Peyer's patch (tissue), 4 donors: ENCODE measurements at places on chromosomes 1 and 21. TPM values are rescaled to one million over a fixed set of nuclear protein-coding genes. Genes with fewer than 3 reads are reported as not detected.

The LAMC1 gene
- 115 TPM for total RNA-seq

The DIPK1A gene
- 7.5 TPM for total RNA-seq

The CELA3B gene
- total RNA-seq = not detected

The FCRL5 gene
- 1.2 TPM for total RNA-seq

The ITLN2 gene
- total RNA-seq = 62.0 TPM

The OR10J1 gene
- total RNA-seq = not detected

The HUNK gene
- 1.8 TPM for total RNA-seq

The SIPA1L2 gene
- 38.9 TPM for total RNA-seq

The FMOD gene
- 10.5 TPM for total RNA-seq

The SLAMF7 gene
- total RNA-seq = 2.6 TPM

The GSTM3 gene
- total RNA-seq = 16.6 TPM

The TNFRSF18 gene
- 3.2 TPM for total RNA-seq

GRCh38 chr21:30206551-30207251 lies 9.2 kb downstream of the CLDN8 start:
- no peak for DNase-seq

GRCh38 chr1:174956976-174957375 lies 42.8 kb upstream of the CACYBP start:
- no peak for DNase-seq

GRCh38 chr1:46576596-46576995 lies 25.1 kb upstream of the KNCN start:
- no peak for DNase-seq

DNA sequence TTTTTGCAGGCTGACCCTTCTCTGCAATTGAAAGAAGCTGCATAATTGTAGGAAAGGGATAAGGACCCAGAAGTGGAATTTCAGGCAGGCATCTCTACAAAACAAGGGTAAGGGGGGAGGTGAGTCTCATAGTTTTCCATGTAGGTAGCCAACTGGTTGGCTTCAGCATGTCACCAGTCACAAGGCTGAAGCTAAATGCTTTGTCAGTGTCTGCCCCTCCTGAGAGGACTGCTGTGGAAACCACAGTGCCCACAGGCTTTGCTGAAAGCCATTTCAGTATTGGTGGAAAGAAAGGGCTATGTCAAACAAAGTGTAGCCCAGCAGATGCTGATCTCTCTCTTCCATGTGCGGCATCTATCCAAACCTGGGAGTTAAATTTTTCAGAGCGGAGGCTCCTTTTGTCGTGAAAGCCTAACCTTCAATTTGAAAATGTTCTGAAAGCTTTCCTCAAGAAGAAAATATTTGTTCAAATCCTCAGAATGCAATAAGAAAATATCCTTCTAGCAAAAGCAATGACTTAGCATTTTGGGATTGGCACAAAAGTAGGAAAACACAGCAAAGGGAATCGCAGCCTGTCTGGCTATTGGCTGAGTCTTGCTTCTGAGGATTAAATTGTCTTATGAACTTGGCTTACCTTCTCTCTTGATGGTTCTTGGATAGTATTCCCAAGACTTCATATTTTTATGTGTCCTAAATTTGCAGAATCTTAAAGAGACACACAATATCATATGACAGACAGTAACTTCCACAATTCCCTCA lies 591.7 kb downstream of the PLPP3 start:
- DNase-seq = no peak

GRCh38 chr1:71196685-71197084 lies 115.8 kb upstream of the ZRANB2 start:
- DNase-seq = no peak

DNA sequence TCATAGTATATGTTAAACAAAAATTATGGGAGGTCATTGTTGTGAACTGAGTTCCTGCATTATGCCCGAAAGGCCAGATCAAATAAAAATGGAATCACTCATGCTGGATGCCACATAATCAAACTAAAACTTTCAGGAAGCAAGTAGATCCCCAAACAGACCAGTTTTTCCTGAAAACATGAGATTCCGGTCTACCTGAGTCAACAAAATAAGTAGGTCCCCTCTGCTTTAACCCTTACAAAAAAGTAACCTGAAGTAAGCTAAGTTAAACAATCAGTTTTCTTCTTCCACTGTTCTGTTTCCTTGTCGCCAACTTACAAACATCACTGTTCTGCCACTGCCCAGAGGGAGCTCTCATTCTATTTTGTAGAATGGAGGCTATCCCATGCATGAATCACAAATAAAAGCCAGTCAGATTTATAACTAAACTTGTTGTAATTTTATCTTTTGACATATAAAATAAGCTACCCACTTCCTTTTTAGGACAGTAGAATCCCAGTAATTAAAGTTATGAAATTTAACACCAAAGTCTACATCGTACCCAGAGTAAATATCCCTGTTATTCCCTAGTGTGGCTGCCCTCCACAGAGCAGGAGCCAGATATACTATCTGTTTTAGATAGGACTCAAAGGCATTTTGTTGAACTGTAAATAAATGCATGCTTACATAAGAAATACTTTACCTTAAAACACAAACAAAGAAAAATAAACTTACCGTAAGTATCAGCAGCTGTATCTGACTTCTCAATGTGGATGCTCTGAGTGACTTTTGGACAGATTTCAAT lies 149.4 kb downstream of the TIAM1 start:
- no peak for DNase-seq

DNA sequence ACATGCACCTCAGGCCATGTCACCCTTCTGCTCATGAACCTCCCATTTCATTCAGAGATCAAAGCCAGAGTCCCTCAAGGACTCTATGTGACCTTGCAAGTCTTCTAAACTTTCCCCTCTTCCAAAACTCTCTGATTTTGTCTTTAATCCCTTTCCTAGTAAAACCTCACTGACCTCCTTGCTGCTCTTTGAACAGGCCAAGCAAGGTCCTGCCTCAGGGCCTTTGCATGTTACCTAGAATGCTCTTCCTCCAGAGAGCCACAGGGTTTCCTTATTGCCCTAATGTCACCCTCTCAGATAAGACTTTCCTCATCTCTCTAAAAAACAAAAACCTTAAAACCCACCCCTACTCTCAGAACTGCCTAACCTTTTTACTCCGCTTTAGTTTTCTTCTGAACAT lies 26.6 kb downstream of the IL23R start:
- DNase-seq = no peak

GRCh38 chr1:115829023-115829674 lies 11.8 kb downstream of the NHLH2 start:
- DNase-seq = no peak

DNA sequence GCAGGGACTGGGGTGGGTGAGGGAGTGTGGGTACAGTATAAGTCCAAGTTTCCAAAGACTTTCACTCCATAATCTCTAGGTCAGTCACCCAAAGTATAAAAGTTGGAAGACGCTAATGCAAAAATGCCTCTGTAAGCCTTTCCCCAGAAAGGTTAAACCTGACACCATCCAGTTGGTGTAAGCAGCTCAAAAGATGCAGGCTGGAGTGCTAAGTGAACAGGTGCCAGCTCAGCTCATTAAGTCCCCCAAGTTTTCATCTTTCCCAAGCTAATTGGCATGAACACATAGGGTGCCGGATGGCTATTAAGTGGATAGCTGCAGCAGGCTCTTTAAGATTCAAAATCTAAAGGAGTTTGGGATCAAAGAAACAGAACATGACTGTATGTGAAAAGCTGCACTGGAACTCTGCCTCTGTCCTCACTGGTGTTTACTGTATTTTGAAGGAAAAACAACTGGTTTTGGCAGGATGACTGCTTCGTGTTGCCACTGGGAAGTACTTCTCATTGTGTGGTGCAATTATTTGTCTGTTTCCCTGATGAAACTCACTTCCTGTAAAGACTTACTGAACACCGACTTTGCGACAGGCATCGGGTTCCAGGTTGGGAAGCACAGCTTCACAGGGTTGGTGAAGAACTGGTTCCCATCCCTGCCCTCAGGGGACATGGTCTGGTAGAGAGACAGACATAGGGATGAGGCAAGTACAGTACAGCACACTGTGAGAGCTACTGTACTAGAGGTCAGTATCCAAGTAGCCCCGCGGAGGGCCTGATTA lies 152.7 kb downstream of the DAB1 start:
- DNase-seq = no peak

- DNase-seq = no peak
These were observed 354.1 kb downstream of the SMYD3 start for GRCh38 chr1:246152986-246153431.

- DNase-seq = no peak
These were observed 42.6 kb upstream of the PIGV start for GRCh38 chr1:26745191-26745590.

GRCh38 chr1:221419513-221420095 lies 322.3 kb downstream of the DUSP10 start:
- no peak for DNase-seq

GRCh38 chr1:40750451-40750908 lies 33.1 kb upstream of the KCNQ4 start:
- DNase-seq = no peak

DNA sequence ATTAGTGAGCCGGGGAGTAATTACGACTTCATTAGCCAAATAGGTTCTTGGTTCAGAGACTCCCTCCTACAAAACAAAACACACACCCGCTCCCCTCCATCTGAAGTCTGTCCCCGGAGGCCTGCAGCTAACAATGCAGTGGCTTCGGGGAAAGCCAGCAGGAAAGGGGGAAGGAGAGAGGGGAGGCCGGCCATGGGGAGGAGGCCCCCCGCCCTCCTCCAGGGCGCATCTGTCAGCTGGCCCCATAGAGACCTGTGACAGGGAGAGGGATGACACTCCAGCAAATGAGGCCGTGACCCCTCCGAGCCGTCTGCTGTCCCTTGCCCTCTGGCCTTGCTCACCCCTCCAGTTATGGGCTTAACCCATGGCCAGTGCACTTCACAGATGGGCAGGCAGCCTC lies 12.1 kb upstream of the CNTN2 start:
- DNase-seq = no peak

GRCh38 chr1:211735208-211736170 lies 60.1 kb upstream of the NEK2 start:
- DNase-seq = peak; percentile 74

DNA sequence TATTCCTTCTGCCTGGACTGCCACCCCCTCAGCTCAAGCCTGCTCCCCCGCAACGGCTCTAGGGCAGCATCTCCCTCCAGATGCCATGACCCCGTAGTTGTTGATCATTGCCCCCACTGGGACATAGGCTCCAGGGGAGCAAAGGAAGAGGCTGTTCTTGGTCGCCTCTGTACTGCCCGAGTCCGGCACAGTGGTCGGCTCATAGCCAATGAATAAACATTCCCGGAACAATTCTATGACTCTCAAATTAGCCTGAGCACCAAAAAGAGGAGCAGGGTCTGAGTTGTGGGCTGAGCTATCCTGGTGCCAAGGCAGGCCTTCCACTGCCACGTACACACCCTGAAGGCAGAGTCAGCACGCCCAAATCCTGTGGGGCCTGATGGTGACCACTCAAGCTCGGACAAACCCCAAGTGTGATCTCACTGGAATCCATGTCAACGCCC lies 33.1 kb downstream of the CAPZB start:
- DNase-seq = no peak

- no peak for DNase-seq
These were observed 3.6 kb upstream of the INAVA start for GRCh38 chr1:200890818-200891773.

GRCh38 chr1:26858891-26859640 lies 3.9 kb upstream of the SFN start:
- no peak for DNase-seq

GRCh38 chr21:25191141-25191540 lies 416.1 kb downstream of the MRPL39 start:
- DNase-seq = no peak

DNA sequence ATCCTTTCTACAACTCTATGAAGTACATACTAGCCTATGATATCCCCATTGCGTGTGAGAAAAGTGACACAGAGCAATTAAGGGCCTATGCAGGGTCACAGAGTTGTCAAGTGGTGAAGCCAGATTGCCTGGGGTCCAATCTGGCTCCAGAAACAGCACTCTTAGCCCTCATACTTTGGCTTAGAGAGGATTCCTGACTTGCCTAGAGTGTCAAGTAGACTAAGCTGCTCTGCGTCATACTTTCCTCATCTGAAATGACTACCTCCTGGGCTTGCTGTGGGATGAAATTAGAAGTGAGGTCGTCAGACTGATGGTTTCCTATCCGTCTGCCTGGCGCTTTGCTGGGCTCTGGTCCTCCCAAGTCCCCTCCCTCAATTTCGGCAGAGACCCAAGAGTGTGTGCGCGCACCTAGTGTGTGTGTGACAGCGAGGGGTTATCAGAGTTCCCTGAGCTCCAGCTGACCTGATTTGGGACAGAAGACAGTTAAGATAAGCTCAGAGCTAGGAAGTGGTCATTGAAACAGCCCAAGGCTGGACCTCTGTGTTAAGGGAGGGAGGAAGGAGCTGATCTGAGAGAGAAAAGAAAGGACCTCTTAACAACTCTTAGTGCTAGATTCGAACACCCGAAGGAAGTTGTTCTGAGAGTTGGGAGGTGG lies 5.4 kb upstream of the NUAK2 start:
- DNase-seq = no peak

GRCh38 chr1:200850554-200850953 lies 22.2 kb upstream of the GPR25 start:
- DNase-seq = no peak

- DNase-seq = no peak
These were observed 20.2 kb upstream of the PLEKHG5 start for GRCh38 chr1:6511561-6512244.

- no peak for DNase-seq
These were observed 10.6 kb upstream of the GCLM start for GRCh38 chr1:93919780-93920179.

- no peak for DNase-seq
These were observed 90.9 kb upstream of the SLC44A3 start for GRCh38 chr1:94729267-94729666.

DNA sequence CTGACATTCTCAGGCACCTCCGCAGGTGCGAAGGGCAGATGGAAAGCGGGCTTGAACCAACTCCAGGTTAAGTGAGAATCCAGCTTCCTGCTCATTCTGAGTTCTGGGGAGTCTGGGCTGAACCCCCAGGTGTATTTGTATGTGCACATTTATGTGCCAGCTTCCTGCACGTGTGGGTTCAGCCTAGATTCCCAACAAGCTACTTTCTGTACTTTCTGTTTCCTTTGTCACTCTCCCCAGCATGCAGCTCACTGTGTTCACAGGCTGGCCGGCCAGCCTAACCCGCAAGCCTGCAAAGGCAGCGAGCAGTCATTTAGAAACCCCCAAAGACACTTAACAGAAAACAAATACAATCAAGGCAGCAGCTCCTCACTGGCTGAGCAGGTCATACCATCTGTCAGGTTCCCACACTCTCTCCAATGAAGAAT lies 1.3 kb upstream of the IL19 start:
- DNase-seq = no peak

DNA sequence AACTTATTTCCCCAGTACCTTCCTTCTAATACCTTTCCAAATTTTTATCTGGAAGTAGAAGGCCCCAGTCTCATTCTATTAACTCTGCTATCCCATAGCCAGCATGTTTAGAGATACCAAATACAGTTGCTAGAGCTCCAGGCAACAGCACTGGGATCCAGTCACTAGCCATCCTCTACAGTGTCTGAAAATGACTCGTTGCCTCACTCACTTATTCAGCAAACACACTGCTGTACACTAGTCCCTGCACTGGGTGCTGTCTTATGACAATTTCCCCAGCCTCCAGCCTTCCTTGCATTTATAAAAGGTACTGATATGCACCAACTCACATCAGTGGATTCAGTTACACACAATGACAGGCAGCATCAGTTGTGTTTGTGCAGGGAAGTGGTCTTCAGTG lies 179.0 kb downstream of the DSCAM start:
- DNase-seq = no peak
